CD14-positive monocyte (primary cell): ENCODE measurements at places on chromosomes 7 and 10.

- DNase-seq = peak; percentile 26
These were observed 101.4 kb downstream of the MTPAP start for GRCh38 chr10:30247704-30248103.

GRCh38 chr10:121312587-121312986, 285.7 kb downstream of the FGFR2 start:
- DNase-seq = no peak

DNA sequence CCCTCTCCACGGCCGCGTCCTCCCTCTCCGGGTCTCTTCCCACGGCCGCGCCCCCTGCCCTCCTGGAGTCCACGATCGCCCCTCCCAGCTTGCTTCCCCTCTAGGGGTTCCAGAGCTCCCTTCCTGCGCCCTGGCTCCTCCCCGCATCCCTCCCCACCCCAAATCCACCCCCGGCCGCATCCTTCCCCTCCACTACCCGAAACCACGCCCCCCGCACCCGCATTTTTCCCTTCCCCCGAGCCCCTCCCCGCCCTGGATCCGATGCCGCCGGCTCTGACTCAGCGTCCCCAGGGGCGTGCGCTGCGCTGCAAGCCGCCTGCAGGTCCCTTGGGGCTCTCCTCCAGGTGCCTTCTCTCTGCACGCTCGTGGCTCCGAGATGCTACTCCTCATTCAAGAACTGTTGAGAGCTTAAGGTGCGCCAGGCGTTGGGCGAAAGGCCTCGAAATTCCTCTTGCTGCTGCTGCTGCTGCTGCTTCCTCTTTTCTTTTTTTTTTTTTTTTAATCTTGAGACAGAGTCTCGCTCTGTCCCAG, 372 bp upstream of the TMEM130 start:
- DNase-seq = peak; percentile 63

DNA sequence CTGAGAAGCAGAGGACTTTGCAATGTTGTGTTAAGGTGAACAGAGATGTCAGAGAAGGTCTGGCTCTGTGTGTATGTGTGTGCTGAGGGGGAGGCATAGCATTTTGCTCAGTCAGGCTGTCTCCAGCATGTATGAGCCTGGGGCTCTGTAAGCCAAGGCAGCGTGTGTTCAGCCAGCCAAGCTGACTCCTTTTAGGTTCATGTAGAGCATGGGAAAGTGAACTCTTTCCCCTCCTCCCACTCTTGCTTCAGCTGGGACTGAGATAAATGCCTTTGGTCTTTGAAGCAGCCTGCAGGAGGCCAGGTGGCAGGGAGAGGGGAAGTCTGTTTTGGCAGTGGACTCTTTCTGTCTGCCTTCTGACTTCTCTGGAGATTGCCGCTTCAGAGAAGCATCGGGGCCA, 3.8 kb downstream of the SFXN2 start:
- DNase-seq = no peak

GRCh38 chr10:93236393-93237040, 162.8 kb downstream of the CYP26A1 start:
- DNase-seq = no peak

- no peak for DNase-seq
These were observed 147.1 kb downstream of the LYZL1 start for GRCh38 chr10:29435809-29436501.

GRCh38 chr7:31910191-31910590, 160.0 kb downstream of the PDE1C start:
- DNase-seq = no peak

GRCh38 chr10:118581340-118581739, 14.1 kb downstream of the PRLHR start:
- no peak for DNase-seq
